ENCODE measurements at places on chromosomes 3 and 15. TPM values are rescaled to one million over a fixed set of nuclear protein-coding genes. Genes with fewer than 3 reads are reported as not detected.

Gene CNOT10
- polyA plus RNA-seq, result 30.3 TPM

Gene EEF1AKMT4
- 6.1 TPM for polyA plus RNA-seq

- no peak for DNase-seq
Observed at GRCh38 chr3:65672871-65673815, 365.6 kb downstream of the MAGI1 start.

DNA sequence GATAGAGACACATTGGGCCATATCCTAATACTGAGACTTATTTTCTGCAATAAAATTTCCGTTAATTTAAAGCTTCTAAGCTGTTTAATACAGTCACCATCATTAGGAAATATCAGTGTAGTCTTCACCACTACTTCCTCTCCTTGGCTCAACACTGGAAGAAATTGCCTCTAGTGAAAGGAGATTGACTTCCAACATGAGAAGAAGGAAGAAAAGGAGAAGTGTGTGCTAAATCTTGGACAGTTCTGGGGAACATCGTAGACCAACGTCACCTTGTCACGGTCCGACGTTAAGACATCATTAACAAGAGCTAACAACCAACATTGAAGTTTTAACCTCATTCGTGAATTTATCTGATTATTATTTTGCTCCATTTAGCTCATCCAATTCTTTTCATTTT, 987.0 kb upstream of the CFAP20DC start:
- no peak for DNase-seq
